Activated T-cell treated with anti-CD3 and anti-CD28 coated beads, Interleukin-2, amount 50 U/mL, for 72 hours (primary cell): ENCODE measurements at places on chromosomes 13 and 19. TPM values are rescaled to one million over a fixed set of nuclear protein-coding genes. Genes with fewer than 3 reads are reported as not detected.

Gene POSTN
- not detected for total RNA-seq

GRCh38 chr19:28727480-28728159 lies 485.3 kb downstream of the UQCRFS1 start:
- peak; percentile 18 for DNase-seq

DNA sequence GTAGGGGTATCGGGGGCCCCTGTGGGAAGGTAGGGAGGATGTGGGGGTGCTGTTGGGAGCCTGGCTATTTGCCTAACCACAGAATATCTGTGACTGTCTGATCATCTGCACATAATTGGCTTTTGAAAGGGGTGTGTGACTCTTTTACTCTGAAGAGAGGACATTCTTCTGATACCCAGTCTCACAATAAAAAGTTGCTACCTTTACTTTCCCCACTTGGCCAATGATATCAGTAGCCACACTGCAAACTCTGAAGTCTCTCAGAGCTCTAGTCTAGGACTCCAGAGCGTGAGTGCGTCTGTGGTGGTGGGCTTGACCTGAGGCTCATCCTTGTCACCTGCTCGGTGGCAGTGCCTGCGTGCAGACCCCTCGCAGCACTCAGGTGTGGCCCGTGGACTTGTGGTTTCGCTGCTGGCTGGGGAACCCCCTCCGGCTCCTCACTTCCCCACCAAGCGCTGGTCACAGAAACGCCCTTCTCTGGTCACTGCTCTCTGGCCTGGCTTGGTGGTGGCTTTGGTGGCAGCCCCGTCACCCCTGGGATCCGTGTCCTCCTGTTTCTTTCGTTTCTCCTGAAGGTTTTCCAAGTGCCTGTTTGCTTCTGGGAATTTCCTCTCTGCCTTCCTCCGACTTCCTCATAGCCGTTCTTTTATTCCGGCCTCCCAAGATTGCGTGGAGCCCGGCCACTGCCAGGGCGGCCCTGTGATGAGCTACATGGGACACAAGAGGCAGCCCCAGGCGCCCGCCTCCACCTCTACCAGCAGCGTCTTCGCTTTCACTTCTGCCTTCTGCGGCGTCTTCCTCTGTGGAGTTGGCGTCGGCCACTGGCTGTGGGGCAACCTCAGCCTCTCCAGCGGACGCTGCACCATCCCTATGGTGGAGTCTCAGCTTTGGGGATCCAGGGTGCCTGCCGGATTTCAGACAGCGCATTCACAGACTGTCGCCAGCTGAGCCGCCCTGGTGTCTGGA lies 78.0 kb downstream of the ATP11A start:
- DNase-seq, result no peak

- no peak for DNase-seq
These were observed 186.7 kb upstream of the IPO5 start for GRCh38 chr13:97766749-97767148.

Gene GET3
- 42.6 TPM for total RNA-seq

GRCh38 chr13:22925881-22926747 lies 254.7 kb upstream of the SGCG start:
- DNase-seq, result no peak

- DNase-seq, result no peak
These were observed 657.6 kb downstream of the UQCRFS1 start for GRCh38 chr19:28555317-28555716.

DNA sequence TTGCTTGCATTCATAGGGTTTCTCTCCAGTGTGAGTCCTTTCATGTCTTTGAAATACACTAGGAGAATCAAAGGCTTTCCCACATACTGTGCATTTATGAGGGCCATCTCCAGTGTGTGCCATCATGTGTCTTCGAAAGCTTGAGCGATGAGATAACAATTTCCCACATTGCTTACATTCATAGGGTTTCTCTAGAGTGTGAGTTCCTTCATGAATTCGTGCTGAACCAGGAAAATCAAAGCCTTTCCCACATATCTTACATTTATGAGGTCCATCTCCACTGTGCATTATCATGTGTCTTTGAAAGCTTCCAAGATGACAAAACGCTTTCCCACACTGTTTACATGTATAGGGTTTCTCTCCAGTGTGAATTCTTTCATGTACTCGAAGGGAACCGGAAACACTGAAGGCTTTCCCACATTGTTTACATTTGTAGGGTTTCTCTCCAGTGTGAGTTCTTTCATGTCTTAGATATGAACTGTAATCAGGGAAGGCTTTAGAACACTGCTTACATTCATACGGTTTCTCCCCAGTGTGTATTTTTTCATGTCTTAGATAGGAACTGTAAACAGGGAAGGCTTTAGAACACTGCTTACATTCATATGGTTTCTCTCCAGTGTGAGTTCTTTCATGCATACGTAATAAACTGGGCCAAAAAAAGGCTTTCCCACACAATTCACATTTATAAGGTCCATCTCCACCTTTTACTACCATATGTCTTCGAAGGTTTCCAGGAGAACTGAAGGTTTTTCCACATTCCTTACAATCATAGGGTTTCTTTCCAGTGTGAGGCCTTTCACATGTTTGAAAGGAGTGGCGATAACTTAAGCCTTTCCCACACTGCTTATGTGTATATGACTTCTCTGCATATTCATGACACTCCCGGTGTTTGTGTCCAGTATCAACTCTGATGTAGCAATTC lies 21.4 kb downstream of the ZNF44 start:
- DNase-seq, result no peak

DNA sequence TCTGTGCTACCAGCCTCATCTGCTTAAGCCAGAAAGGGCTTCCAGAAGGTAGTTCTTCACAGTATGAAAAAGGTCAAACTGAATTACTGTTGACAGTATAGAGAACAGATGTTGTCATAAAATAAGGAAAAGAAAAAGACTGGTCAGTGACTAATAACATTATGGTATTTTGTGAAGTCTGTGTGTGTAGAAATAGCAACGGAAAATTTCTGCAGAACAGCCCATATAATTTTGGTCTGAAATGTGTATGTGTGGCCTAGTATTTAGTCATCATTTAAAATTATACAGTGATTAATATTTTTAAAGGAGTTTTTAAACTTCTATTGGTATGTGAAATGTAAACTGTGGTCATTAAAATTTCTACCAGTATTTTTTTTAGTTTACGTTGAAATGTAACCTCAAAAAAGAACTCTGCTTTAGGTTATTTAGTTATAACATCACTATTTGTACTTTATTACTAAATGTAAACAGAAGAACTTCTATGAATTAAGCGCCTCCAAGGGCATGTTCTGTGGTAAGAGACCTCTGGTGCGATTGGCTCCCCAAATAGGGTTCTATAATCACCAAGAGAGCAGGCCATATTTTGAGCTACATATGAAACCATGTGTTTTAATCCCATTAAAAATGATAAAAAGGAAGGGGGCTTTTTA lies 3.3 kb upstream of the GPR183 start:
- DNase-seq, result no peak

DNA sequence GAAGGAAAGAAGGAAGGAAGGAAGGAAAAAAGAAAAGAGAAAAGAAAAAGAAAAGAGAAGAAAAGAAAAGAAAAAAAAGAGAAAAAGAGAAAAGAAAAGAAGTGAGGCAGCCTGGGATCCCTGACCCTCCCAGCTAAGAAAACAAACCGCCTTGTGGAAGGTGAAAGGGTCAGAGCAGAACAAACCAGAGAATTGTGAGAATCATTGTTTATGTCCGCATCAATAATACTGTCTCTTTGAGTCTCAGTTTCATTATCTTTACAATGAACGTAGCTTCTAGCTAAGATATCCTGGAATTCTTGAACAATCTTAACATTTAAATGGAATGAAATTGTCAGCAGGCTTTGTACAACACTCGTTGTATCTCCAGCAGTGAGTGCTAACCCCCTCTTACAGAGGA lies 66.4 kb upstream of the SERP2 start:
- no peak for DNase-seq

Gene RASL11A
- 5.6 TPM for total RNA-seq

DNA sequence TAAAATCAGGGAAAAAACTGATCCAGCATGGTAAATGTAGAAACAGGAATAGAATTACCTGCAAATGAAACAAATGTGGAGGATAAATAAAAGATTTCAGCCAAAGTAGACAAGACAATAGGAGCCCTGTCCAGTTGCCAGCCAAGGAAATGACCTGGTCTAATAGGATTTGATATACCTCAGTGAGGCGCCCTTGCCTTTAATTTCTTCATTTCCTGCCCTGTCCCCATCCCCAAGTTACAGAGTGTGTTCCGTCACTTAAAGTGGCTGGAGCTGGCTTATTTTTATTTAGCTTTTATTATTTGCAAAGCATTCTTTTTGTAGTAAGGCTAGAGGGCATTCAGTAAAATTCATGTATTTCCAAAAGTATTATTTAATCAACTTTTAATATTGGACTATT lies 1022.0 kb downstream of the EFNB2 start:
- DNase-seq, result no peak

Gene TRPC4
- not detected for total RNA-seq

- no peak for DNase-seq
These were observed 1.8 kb upstream of the SIGLEC12 start for GRCh38 chr19:51503286-51503817.

- no peak for DNase-seq
These were observed 38.7 kb downstream of the KLF2 start for GRCh38 chr19:16363133-16363851.

DNA sequence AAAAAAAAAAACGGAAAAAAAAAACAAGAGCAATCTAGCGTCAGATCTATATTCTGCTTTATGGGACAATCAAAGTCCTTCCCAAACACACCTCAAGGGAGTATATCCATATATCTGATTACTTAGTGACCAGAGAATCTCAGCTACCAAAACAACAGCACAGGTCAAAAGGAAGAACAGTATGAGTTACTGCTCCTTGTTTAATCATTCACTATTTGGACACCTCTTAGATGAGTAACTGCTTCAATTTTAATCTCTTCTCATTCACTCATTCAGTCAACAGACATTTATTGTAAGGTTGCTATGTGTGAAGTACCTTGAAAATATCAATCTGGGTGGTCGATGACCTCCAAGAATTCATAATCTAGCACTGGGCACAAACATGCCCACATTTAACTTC lies 193.2 kb downstream of the IRS2 start:
- no peak for DNase-seq

DNA sequence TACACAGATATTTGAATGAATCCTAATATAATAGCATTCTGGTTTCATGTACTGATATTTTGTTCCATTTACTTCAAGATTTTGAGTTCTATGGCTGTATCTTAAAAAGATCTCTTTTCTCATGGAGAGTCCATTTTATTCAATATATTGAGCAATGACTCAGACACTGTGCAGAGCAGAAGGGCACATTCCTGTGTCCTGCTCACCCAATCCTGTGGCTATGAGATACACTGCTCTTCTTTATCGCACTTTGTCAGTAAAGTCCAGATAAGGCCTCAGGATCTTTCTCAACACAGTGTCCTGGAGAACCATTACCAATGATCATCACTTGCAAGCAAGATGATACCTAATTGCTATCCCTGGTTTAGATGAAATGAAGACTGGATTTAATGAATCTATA lies 155.0 kb downstream of the CYSLTR2 start:
- no peak for DNase-seq

Gene ZNF524
- total RNA-seq, result 32.3 TPM

Gene PLK5
- not detected for total RNA-seq

Gene SKA3
- 32.0 TPM for total RNA-seq

DNA sequence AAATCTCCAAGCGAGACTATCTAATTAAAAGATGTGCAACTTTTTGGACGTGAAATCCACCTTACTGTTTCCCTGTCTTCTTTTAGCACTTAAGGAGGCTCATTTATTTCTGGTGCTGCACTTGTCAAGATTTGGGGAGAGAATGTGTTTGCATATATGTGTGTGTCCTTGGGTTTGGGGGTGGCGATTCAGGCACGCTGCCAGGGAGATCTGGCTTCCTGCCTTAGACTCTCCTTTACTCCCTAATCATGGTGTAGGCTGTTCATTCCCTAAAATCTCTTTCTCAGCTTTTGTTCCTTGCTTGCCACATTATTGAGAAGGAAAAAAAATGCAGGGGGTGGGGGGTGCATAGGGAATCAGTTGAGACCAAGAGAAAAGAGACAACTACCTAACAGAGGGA lies 271.2 kb downstream of the DCLK1 start:
- DNase-seq, result no peak

GRCh38 chr13:27137759-27138158 lies 33.9 kb downstream of the USP12 start:
- DNase-seq, result no peak

DNA sequence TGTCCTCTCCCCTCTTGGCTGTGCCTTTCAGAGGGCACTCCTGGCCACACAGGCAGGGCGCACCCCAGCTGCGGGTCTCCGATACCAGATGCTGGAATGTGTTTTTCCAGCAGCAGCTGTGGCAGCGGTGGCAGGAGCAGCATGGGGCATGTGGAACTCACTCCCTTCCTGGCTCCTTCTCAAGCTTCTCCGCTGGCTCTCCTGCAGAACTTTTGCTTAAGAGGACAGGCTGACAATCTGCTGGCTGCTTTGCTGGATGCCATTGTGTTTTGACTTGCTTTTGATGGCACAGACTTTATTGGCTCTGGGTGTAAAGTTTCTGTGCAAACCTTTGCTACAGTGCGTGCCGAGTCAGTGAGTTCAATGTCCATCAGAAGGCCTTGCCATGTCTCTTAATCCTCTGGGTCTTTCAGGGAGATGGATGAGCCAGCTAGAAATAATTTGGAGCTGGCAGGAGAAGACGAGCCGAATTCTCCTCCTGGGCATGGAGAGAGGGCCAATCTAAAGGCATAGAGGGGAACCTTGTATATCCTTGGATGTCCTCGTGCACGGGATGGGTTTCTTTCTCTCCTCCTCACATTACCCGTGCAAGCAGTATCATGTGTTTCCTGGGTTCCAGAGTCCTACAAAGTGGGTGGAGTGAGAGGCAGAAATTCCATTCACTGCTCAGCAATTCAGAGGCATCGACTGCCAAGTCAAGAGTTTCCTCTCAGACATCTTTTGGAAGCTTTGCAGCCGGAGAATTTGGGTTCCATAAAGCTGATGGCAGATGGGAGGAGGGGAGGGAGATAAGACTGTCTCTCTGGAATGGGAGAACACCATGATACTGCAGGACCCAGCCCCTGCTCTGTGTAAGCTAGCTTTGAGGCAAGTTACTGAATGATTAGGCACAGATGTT lies 231.2 kb downstream of the FGF9 start:
- DNase-seq, result no peak

Gene C19orf18
- 2.1 TPM for total RNA-seq

DNA sequence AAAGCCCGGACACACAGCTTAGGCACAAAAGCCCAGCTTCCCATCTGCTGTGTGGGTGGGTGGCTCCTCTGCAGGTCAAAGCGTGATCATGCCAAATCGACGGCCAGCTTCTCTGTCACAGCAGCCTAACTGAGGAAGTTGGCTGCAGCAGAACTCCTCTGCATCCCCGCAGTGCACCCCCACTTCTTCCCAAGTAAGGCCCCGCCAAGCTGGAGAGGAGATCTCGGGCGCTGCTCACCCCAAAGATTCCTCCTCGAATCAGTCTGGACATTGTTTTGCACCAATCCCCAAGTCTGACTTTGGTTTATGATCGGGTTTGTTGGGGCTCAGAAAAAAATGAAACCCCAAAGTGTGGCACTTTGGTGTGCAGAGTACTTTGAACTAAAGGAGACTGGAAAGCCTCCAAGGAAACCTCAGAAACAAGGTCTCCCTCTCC lies 19.7 kb upstream of the CPB2 start:
- peak; percentile 33 for DNase-seq

Gene ZNF878
- total RNA-seq, result 0.55 TPM
